T47D (cell line): ENCODE measurements at places on chromosomes 1 and 21.

GRCh38 chr1:11831945-11832725 lies 15.4 kb downstream of the NPPA start:
- DNase-seq = no peak

DNA sequence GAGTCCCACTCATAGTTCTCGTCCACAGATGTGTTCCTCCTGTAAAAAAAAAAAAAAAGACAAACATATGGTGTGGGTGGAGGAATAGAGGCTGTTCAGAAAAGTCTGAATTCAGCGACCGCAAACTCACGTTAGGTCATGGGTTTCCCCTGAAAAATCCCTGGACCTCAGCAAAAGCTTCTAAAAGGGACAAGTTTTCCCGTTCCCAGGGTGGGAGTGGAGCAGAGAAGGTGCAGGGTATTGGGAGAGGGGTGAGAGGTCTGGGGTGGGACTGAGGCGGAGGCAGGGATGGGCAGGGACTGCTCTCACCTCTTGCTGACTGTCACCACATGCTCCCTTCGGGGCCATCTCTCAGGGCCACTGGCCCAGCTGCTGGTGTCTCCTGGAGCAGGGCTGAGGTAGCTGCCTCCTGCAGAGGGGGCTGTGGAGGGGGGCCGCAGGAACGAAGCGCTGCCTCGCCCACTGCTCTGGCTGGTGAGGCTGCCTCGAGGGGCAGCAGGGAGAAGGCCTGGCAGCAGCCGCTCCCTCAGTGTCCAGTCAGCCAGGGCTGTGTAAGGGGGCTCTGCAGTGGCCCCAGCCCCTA lies 2.6 kb upstream of the TAGLN2 start:
- DNase-seq = no peak

- DNase-seq = no peak
Observed at GRCh38 chr1:199264283-199264682, 625.4 kb downstream of the PTPRC start.

- no peak for DNase-seq
Observed at GRCh38 chr1:212973899-212974298, 23.6 kb downstream of the VASH2 start.

- no peak for DNase-seq
Observed at GRCh38 chr1:193703655-193704054, 517.2 kb upstream of the B3GALT2 start.

GRCh38 chr1:85626818-85627217 lies 46.3 kb downstream of the CCN1 start:
- DNase-seq = no peak

DNA sequence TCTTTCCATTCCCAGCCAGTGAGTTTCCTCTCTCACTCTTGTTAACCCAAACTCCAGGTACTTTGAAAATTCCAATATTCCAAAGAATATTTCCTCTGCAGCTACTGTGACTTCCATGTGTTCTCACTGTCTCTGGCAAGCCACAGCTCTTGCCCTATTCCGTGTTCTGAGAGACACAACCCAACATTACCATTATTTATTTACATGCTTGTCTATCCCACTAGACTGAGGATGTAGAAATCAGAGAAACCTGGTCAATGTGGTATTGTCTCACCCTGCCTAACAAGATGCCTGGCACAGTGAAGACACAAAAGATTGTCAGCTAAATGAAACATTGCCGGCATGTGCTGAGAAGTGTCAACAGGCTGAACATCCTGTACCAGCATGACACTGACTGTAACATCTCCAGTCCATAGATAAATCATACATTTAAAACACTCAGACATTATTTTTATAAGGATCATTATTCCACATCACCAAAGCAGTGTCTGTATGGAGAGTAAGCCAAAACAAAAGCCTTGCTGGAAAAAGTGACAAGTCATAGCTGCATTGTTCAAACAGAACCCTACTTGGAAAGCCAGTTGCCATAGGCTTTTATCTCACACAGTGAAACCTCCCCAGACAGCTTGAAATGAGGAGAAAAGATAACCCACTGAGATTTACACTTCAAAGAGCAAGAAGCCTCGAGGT lies 72.3 kb downstream of the SIPA1L2 start:
- DNase-seq = no peak

- no peak for DNase-seq
Observed at GRCh38 chr1:24659166-24659904, 16.2 kb downstream of the SRRM1 start.

GRCh38 chr1:207020709-207021107 lies 11.8 kb downstream of the C1orf116 start:
- no peak for DNase-seq

- DNase-seq = no peak
Observed at GRCh38 chr1:167708940-167709389, 12.8 kb upstream of the MPZL1 start.

DNA sequence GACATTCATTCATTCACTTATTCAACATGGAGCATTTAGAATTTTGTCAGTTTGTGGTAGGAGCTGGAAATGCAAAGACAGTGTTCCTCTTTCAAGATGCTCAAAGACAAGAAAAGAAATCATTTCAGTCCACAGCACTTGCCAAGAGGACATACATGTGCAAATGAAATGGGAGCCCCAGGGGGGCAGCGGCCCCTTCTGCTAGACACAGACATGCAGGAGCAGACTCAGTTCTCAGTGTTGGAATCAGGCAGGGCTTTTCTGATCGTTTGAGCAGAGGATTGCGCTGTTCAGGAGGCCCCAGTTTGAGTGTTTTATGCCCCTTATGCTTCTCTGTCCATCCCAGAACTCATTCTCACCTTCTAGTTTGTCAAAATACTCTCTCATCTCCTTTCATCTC lies 35.6 kb upstream of the VASH2 start:
- DNase-seq = no peak

DNA sequence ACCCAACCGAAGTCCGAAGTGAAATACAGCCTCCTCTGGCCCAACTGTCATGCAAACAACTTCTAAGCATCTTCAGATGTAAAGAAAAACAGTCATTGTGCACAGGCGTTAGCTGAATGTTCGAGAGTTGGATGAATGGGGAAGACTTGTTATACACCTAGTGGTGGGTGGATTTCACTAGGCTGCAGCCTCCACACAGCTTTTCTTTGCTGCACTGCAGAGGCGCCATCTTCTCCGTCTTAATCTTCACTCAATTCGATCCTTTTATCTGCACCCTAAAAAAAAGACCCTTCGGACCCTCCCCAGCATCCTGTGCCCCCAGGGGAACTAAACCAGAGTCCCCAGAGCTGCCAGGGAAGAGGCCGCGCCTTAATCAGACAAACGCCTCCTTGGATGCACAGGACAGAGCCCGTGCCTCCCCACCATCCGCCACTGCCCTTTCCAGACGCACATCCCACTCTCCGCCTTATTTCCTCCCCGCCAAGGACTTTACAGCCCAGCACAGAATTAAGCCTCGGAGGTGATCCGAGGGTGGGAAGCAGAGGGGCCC lies 1.4 kb downstream of the APP start:
- peak; percentile 78 for DNase-seq

DNA sequence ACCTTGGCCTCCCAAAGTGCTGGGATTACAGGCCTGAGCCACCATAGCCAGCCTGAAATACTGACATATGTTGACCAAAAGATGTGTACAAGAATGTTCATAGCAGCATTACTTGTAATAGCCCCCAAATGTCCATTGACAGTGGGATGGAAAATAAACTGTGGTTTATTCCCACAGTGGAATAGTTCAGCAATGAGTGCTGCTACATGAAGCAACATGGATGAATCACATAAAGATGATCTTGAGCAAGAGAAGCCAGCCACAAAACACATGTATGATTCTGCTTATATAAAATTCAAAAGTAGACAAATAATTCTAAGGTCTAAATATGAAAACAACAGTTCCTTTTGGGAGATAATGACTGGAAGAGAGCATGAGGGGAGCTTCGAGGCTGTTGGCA lies 9.1 kb upstream of the CREG1 start:
- no peak for DNase-seq

GRCh38 chr1:193260056-193260745 lies 73.8 kb upstream of the B3GALT2 start:
- DNase-seq = no peak
